Stimulated activated naive CD4-positive, alpha-beta T cell treated with Interleukin-2 at 50 U/mL for 16 hours (primary cell): ENCODE measurements at places on chromosomes 12 and 14.
A peak's percentile ranks its signal among the peaks of the same experiment; 100 is the strongest.

- DNase-seq = peak; percentile 84
These were observed 17.4 kb upstream of the CHFR start for GRCh38 chr12:132904718-132905328.

GRCh38 chr12:4829161-4829792 is 80.4 kb upstream of the KCNA1 start:
- no peak for DNase-seq

GRCh38 chr12:21054334-21054733 is 76.7 kb upstream of the SLCO1B1 start:
- no peak for DNase-seq

GRCh38 chr12:122148657-122149056 is 25.4 kb downstream of the IL31 start:
- DNase-seq = no peak

DNA sequence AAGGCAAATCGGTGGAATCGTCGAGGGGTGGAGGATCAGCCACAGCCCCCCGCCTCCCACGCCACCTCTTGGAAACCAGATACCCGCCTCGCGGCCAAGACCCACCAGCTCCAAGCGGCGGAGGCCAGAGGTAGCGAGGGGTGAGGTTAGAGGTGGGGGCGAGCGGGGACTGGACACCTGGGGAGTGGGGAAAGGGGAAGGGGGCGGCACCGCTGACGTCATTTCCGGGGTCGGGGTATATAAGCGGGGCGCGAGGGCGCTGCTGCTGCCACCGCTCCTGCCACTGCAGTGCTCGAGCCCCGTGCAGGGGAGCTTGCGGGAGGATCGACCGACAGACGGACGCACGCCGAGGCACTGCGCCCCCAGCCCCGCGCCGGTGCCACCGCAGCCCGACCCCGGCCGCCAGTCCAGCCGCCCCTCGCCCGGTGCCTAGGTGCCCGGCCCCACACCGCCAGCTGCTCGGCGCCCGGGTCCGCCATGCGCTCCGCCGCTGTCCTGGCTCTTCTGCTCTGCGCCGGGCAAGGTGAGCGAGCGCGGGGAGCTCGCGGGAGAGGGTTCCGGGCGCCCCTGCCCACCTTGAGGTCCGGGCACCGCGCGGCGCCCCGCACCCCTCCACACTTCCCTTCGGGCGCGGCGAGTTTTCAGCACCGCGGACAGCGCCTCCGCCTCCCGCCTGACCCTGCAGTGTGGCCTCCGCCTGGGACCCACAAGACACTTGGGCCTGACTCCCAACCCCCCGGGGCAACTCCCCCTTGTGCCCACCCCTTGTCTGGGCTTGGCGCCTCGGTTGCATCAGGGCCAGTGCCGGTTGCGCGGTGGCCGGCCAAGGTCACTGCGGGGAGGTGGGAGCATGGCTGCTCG is at the start of gene CHGA:
CHGA (plus strand) TSS at position 268 of the 861 bp plus-strand sequence; CDS start at position 478, 210 bp downstream.
- DNase-seq = peak; percentile 5

DNA sequence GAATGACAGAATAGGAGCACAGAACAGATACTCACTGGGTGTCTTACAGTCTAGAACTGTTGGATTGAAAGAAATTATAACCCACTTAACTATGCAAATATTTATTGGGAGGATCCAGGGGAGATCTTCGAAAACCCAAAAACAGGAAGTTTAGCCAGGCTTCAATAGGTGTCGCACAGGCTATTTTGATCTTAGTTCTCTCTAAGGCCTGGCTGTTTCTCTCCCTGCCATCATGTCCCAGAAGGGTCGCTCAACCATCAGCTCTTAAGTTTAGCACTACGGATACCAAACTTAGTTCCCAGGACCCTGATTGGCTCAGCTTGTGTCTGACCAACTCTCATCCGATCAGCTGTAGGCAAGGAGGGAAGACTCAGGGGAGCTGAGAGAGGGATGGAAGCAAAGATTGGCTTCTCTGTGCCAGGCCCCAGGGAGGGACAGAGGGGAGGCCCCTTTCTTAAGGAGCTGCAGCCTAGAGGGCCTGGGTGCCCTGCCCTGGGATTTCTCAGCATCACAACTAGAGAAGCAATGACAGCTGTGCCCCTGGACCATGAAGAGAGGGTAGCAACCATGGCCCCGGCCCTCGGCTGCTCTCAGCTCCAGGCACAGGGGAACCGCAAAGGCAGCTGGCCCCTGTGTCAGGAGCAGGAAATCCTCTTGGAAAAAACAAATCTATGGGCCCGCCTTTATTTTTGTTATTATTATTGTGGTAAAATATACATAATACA is 13.5 kb downstream of the PHETA1 start:
- no peak for DNase-seq
